ENCODE measurements at places on chromosomes 5 and 9.

DNA sequence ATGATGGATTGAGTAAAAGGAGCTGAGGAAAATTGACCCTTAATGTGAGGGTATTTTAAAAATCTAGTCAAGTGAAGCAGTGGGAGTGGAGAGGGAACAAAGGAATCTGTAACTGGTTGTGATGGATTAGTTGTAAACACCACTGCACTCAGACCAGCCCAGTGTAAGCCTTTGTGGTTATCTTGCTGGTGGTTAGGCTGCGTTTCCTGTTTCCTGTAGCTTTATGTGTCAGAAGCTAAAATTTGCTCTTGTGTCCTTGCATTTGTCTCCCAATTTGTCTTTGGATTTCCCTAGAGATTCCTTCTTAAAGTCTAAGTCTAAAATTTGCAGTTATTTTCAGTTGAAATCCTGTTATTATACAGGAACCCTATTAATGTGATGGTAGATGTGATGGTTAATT is 6.3 kb downstream of the IFNA21 start:
- no peak for DNase-seq

DNA sequence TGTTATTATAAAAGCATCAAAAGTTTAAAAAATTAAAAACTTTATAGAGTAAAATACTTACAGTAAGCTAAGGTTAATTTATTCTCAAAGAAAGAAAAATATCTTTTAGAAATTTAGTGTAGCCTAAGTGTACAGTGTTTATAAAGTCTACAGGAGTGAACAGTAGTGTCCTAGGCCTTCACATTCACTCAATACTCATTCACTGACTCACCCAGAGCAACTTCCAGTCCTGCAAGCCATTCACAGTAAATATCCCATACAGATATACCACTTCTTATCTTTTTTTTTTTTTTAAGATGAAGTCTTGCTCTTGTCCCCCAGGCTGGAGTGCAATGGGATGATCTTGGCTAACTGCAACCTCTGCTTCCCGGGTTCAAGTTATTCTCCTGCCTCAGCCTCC is 73.1 kb upstream of the FST start:
- no peak for DNase-seq

GRCh38 chr5:35794328-35794619 is 62.4 kb upstream of the IL7R start:
- no peak for DNase-seq

GRCh38 chr5:168020542-168021294 is 270.7 kb upstream of the WWC1 start:
- no peak for DNase-seq

GRCh38 chr9:133165452-133165730 is 1.7 kb upstream of the GBGT1 start:
- DNase-seq = no peak

- no peak for DNase-seq
Measured at GRCh38 chr9:8237096-8237495, 437.5 kb upstream of the DMAC1 start.
